ENCODE measurements at places on chromosomes 1 and 21. TPM values are rescaled to one million over a fixed set of nuclear protein-coding genes. Genes with fewer than 3 reads are reported as not detected.

LDLRAD2 gene
- not detected for polyA plus RNA-seq

ZNF648 gene
- not detected for polyA plus RNA-seq

CFHR2 gene
- polyA plus RNA-seq: not detected

TFF2 gene
- not detected for polyA plus RNA-seq

SLC22A15 gene
- 0.06 TPM for polyA plus RNA-seq

MASP2 gene
- 0.34 TPM for polyA plus RNA-seq

C1orf116 gene
- polyA plus RNA-seq: not detected

CASQ1 gene
- polyA plus RNA-seq: 0.10 TPM

ERICH3 gene
- not detected for polyA plus RNA-seq

MYBPHL gene
- polyA plus RNA-seq: 0.54 TPM

HSD3B2 gene
- polyA plus RNA-seq: not detected

LIPI gene
- not detected for polyA plus RNA-seq

THBS3 gene
- 0.71 TPM for polyA plus RNA-seq

ADAMTSL4 gene
- 0.04 TPM for polyA plus RNA-seq

SYT14 gene
- polyA plus RNA-seq: not detected

HS2ST1 gene
- polyA plus RNA-seq: 20.3 TPM

CAMK1G gene
- not detected for polyA plus RNA-seq

DDR2 gene
- 4.5 TPM for polyA plus RNA-seq

COX20 gene
- 117 TPM for polyA plus RNA-seq

RUNX1 gene
- polyA plus RNA-seq: 3.5 TPM

MTARC2 gene
- polyA plus RNA-seq: 4.2 TPM

ANKRD65 gene
- polyA plus RNA-seq: 1.8 TPM

Data from GM12878 (cell line).